ENCODE measurements at places on chromosomes 11 and 22.

GRCh38 chr22:45572444-45572843, 69.8 kb downstream of the FBLN1 start:
- DNase-seq, result no peak

DNA sequence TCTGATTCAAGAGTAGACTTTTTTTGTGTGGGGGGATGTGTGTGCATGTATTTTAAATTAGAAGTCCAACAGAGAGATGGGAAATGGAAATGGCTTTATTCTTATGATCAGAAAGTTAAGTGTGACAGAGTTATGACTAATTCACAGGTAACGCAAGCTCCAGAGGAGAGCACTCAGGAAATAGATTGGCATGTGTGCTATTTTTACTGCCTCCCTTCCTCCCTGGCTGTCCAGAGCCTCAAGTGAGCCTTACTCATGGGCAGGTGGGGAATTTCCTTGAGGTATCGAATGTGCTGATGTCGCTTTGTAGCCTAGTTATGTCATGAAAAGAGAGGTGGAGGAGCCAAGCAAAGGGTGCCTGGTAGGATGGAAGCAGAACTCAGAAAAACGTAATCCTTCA, 70.3 kb upstream of the BDNF start:
- DNase-seq, result no peak

DNA sequence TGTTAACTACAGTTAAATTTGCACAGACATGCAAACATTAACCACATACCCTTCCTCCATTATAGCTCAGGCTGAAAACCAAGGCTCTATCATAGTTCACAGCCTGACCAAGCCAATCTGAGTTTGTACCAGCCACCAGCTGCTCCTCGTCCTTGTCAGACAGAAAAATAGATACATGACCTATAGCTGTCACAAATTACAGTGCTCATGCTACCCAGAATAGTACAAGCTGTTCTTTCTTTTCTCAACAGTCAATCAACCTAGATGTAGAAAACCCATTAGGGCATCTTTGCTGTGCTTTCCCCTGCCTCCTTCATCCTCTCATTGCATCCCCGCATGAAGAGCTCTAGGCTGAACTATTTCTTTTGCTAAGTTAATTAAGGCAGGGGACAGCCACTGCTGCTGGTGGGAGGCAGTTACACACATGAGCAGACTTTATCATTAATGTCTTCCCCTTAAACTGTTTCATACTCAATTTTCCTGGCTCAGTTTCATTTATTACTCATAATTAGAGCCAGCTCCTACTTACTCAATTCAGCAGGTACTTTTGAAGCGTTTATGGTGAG, 148.3 kb downstream of the TRPC6 start:
- DNase-seq, result no peak

- no peak for DNase-seq
Measured at GRCh38 chr11:28910926-28911325, 802.7 kb downstream of the METTL15 start.

- no peak for DNase-seq
Measured at GRCh38 chr22:24824250-24824649, 18.2 kb downstream of the SGSM1 start.

DNA sequence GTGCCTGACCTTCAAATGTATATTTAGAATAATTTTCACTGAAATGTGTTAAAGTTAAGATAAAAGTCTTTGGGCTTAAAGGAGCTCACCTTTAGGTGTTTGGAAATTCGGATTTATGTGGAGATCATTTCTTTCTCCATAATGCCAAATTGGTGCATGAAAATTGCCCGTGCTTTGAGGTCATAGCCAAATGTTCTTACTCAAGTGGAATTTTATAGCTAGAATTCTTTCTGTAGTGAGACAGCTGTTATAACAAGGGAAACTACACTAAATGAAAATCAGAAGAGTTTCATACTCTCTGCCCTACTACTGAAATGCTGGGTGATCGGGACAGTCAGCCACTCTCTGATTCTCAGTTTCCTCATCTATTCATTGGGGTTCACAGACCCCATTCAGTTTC, 89.5 kb upstream of the DBX1 start:
- no peak for DNase-seq

DNA sequence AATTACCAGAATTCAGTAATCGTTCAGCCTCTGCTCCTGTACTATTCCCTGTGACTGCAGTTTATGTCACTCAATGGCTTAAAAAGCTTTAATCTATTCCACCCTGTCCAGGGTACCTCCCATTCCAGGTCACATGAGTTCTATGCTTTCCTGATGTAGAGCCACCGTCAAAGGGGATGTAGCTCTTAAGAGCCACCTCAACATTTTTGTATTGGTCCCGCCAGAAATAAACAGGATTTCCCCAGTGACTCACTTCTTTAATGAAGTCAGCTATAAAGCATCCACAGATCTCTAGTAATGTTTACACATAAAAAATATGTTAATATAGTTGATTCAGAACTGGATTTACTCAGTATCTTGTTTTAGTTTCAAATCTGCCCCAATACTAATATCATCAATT, 1.3 kb upstream of the OR8D1 start:
- no peak for DNase-seq

GRCh38 chr11:124415356-124415923, 9.2 kb downstream of the OR8B4 start:
- DNase-seq, result no peak

- DNase-seq, result no peak
Measured at GRCh38 chr11:65016705-65017104, 2.7 kb downstream of the ARL2 start.

- DNase-seq, result no peak
Measured at GRCh38 chr11:24421766-24422165, 75.1 kb upstream of the LUZP2 start.

DNA sequence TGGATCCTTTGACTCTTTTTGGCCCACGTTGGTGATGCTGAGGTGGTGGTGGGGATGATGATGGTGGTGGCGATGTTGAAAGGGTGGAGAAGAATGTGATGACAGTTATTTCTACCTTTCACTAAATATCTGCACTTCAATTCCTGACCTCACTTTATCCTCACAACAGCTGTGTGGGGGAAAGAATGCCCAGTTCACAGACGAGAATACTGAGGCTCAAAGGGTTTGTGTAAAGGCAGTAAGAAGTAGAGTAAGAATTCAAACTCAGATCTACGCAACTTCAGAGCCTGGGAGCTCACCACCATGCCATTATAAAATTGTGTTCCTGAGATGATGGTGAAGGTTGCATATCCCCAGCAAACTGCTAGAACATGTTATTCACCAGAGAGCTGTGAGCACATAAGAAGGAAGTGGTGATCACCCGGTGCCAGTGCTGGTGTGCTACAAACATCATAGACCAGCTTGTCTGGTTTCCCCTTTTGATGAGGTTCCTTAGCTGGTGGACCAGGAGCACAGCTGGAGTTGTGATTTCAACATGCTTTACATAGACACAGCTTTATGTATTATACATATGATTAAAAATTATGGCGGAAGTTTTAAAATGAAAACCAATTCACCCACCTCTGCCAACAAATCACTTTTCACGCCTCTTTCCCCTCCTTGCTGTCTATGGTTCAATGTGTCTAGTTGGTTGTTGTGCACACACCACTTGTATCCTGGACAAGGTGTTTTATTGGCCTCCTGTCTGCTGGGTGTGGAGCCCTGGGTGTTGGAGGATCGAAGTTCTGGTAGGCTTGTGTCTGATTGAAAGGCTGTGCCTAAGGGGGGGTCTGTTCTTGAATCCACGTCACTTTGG, 6.2 kb downstream of the ST14 start:
- DNase-seq, result no peak

- DNase-seq, result no peak
Measured at GRCh38 chr22:37681001-37681424, 5.1 kb upstream of the NOL12 start.

- no peak for DNase-seq
Measured at GRCh38 chr11:34575671-34576070, 45.2 kb upstream of the EHF start.

- no peak for DNase-seq
Measured at GRCh38 chr22:46072981-46073682, 77.2 kb upstream of the PPARA start.

DNA sequence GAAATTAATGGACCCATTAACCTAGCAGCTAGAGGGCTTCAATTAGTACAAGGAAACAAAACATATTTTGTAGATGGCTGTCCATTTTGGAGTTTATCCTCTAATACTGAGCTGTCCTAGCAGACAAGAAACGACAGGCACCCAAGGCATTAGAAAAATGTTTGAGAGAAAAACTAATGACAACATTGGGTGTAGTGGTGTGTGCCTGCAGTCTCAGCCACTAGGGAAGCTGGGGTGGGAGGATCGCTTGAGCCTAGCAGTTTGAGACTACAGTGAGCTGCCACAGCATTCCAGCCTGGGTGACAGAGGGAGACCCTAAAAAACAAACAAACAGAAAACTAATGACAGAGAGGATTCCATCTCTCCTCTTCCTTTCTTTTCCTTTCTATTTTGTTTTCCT, 1.5 kb downstream of the A4GALT start:
- no peak for DNase-seq

GRCh38 chr22:33476716-33477115, 418.5 kb upstream of the SYN3 start:
- no peak for DNase-seq

- DNase-seq, result no peak
Measured at GRCh38 chr11:78612721-78613377, 38.2 kb upstream of the NARS2 start.

GRCh38 chr22:19760058-19760950, at the start of gene TBX1:
Gene TBX1 (plus strand): TSS chr22:19760778. CDS start chr22:19760844, 66 bp downstream.
- DNase-seq, result no peak

- no peak for DNase-seq
Measured at GRCh38 chr11:66966351-66966750, 8.2 kb upstream of the PC start.

GRCh38 chr22:30289980-30290313, 642 bp upstream of the CASTOR1 start:
- no peak for DNase-seq

GRCh38 chr11:65366340-65366773, 11.8 kb downstream of the TIGD3 start:
- DNase-seq, result peak; percentile 24

DNA sequence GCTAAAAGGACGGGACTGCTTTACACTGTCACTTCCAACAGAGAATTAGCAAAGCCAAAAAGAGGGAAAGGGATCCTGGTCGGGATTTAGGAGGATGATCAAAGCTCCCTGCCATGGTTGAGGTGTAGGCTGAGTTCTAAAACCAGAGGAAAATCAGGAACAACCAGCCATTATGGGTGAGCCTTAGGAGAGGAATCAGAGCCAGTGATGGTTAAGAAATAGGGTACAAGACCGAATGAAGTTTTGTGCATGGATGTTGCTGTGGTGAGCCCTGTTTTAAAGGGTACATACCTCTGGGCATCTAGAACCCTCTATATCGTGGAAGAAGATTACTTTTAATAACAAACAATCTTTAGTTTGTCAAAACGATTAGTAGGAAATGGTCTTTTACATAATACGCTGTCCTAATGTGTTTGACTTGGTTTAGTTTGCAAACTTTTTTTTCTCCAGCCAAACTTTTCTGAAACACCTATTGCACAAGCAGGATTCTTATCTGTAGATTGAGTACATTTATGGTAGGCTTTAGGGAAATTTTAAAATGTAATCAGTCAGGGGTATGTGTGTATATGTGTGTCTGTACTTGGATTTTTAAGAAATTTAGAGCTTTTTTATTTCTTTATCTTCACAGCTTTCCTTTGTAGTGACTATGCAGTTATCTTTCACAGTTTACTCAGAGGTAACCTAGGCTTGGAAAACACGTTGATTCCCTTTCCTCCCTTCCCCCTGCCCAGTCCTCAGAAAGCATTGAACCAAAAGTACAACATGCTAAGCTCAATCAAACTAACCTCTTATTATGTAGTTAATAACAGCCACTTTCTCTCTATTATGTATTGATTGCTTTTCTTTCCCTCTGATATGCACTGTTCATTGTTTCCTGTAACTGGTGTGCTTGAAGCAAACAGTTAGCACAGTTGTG, 26.8 kb downstream of the TRIM44 start:
- no peak for DNase-seq

DNA sequence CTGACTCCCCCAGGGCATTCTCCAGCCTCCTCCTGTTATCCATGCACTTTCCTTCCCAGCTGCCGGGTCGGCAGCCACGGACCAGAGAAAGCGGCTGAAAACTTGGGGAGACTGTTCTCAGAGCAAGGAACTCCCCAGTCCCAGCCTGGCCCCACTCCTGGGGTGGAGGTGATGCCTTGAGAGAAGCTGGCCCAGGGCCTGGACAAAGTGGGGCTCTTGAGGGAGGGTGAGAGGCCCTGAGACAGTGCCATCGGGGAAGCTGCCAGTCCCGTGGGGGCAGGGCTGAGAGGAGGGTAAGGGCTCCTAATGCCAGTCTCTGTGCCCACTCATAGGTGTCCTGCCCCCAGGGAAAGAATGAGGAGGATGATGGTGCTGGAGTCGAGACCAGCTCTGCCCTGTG, 53.8 kb downstream of the FLRT1 start:
- no peak for DNase-seq

DNA sequence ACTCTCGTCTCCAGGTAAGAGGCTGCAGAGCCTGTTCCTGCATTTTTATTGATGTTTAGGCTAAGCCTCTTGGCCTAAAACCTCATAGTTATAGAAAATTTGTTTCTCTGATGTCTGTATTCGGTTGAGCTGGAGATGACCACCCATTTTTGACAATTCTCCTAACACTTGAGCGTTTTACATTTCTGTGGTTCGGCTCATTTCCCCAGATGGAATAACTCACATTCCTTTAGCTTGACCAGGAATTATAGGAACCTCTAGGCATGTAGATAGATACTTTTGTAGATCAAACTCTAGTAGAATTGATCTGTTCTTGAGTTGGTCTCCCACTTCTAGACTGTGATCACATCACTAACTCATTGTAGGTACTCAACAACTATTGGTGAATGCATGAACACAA, 172.6 kb upstream of the CADM1 start:
- DNase-seq, result no peak

DNA sequence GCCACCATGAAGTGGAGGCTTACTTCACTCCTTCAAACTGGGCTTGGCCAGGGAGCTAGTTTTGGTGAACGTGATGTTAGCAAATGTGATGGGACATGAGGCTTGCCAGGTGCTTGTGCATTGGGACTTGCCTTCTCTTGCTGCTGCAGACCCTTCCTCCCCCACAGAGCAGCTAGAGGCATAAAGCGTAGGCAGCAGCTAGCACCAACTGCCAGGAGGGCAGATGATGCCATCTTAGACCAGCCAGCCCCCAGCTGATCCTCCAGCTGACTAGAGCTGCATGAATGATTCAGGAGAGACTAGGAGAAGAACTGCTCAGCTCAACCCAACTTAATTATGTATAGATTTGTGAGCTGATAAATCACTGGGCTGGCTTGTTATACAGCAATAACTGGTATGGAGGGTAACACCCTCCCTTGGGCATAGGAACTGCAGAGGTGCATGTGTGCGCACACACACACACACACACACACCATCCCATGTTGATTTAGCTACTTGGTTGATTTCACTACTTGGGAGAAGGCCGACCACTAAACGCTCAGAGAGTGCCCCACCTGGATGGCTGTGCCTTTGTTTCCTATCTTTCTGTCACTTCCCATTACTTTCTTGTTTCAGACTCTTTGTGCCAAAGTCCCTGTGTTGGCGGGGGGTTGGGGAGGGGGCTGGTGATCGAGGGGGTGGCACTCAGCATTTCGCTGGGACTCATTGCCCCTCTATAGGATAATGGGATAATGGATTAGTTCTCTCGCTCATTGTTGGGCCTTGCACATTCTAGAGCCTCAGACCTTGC, 202.8 kb downstream of the ADAMTS15 start:
- DNase-seq, result no peak

- no peak for DNase-seq
Measured at GRCh38 chr22:18048441-18048898, 24.1 kb upstream of the MICAL3 start.
